Airway epithelial cell (primary cell): ENCODE measurements at places on chromosomes 4 and X. TPM values are rescaled to one million over a fixed set of nuclear protein-coding genes. Genes with fewer than 3 reads are reported as not detected.

FBXW7 gene
- total RNA-seq, result 29.1 and 29.3 TPM in 2 replicates

SSX2B gene
- total RNA-seq, result not detected in 2 replicates

ADH1A gene
- not detected in 2 replicates for total RNA-seq

FAT4 gene
- 3.2 and 3.8 TPM in 2 replicates for total RNA-seq

ZCCHC18 gene
- not detected in 2 replicates for total RNA-seq

BOD1L1 gene
- total RNA-seq, result 13.7 and 17.3 TPM in 2 replicates

ZDHHC15 gene
- not detected in 2 replicates for total RNA-seq

CT45A9 gene
- total RNA-seq, result not detected in 2 replicates

ATP10D gene
- total RNA-seq, result 28.6 and 32.5 TPM in 2 replicates

STPG2 gene
- not detected in 2 replicates for total RNA-seq

GSX2 gene
- not detected in 2 replicates for total RNA-seq

NPY2R gene
- not detected in 2 replicates for total RNA-seq

MAGEA11 gene
- total RNA-seq, result not detected in 2 replicates

USP17L28 gene
- total RNA-seq, result not detected in 2 replicates

SYNPO2 gene
- total RNA-seq, result 0.09 and 0.42 TPM in 2 replicates

BEND4 gene
- not detected in 2 replicates for total RNA-seq

TEX13B gene
- not detected in 2 replicates for total RNA-seq

USP51 gene
- 0.09 and 0.42 TPM in 2 replicates for total RNA-seq

PCSK1N gene
- 13.2 and 15.4 TPM in 2 replicates for total RNA-seq

VSIG4 gene
- total RNA-seq, result not detected in 2 replicates

JCHAIN gene
- not detected in 2 replicates for total RNA-seq

MAB21L2 gene
- not detected in 2 replicates for total RNA-seq

ARHGAP6 gene
- 0.09 and 0.14 TPM in 2 replicates for total RNA-seq

NRK gene
- total RNA-seq, result 0.35 and 1.6 TPM in 2 replicates

MGAT4D gene
- not detected in 2 replicates for total RNA-seq

P2RY4 gene
- 0.21 TPM in 1 of 2 replicates, not detected in the other for total RNA-seq

SLC4A4 gene
- total RNA-seq, result 0.14 TPM in 2 replicates

DGAT2L6 gene
- not detected in 2 replicates for total RNA-seq

SLC38A5 gene
- total RNA-seq, result 57.7 and 92.3 TPM in 2 replicates
